ENCODE measurements at places on chromosomes 6 and 20.

- no peak for DNase-seq
Measured at GRCh38 chr6:106072501-106073090, 13.5 kb upstream of the PRDM1 start.

- DNase-seq = no peak
Measured at GRCh38 chr6:25713824-25714223, 40.7 kb upstream of the SLC17A4 start.

DNA sequence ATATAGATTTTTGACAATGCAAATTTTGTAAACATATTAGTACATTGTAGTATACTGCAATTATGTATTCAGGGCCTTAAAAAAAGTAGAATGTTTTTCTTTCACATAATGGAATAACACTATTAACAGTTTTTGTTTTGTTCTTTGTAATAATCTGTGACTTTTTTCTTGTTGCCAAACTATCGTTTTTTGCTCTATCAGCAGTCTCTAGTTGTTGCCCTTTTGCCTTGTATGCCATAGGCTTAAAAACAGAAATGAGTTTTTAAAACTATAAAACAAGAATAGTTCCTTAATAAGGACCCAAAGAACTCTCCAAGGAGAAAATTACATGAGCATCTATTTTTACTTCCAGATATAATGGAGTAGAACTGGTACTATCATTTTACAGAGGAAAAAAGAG, 29.5 kb downstream of the REPS1 start:
- no peak for DNase-seq

GRCh38 chr20:46139266-46139889, 21.3 kb downstream of the CD40 start:
- DNase-seq = no peak

DNA sequence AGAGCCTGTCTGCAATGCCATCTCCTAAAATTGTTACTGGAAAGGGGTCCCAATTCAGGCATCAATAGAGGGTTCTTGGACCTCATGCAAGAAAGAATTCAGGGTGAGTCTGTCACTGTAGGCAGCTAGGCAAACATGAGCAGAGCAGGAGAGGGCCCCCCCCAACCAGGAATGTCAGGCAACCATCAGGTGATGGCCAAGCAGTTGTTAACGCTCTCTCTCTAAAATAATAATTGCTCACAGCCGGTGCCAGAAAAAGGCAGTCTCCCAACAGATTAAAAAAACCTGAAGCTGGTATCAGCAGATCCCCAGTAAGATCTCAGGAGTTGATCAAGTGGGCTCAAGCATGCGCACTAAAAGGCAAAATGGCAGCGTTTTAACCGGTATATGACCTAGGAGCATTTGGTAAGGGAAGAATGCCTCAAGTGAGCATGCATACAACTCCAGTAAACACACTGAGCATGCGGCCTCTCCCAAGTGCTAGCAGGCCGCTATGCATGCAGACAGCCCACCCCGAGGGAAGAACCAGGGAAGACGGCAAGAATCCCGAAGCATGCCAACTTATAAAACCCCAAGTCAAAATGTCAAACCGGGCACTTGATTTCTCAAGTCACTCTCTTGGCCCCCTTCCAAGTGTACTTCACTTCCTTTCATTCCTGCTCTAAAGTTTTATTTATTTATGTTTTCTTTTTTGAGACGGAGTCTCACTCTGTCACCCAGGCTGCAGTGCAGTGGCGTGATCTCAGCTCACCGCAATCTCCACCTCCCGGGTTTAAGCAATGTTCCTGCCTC, 44.0 kb upstream of the RNGTT start:
- no peak for DNase-seq

GRCh38 chr6:47203266-47203937, 106.3 kb downstream of the TNFRSF21 start:
- no peak for DNase-seq

DNA sequence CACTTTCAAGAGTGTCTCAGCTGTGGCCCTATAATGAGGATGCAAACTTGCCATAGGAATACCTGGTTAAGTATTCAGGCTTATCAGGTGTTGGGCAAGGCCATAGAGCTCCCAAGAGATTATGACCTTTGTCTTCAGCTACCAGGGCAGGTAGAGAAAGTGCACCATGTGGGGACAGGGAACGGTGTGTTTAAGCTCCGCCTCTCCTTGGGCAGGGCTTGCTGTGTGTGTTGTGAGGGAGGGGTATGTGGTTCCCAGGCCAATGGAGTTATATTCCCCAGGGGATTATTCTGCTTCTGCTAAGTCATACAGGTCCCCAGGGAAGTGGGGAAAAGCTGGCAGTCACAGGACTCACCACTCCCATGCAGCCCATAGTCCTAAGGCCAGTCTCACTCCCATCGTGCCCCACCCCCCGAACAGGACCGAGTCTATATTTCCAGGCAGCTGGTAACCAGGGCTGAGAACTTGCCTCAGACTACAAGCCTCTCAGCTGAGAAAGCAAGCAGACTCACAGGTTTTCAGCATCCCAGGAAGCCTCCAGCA, 660.2 kb downstream of the HTR1B start:
- no peak for DNase-seq

GRCh38 chr6:166718516-166718915, 91.5 kb upstream of the RPS6KA2 start:
- no peak for DNase-seq

- DNase-seq = no peak
Measured at GRCh38 chr6:27187231-27188060, 60.1 kb upstream of the PRSS16 start.

DNA sequence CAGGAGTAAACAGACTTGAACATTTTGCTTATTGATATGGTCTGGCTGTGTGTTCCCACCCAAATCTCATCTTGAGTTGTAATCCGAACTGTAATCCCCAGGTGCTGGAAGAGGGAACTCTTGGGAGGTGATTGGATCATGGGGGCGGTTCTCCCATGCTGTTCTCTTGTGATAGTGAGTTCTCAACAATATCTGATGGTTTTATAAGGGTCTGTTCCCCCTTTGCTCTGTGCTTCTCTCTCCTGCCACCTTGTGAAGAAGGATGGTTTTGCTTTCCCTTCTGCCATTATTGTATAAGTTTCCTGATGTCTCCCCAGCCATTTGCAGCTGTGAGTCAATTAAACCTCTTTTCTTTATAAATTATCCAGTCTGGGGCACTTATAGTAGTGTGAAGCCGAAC, 40.0 kb downstream of the MYLIP start:
- peak; percentile 17 for DNase-seq

GRCh38 chr6:112752305-112752704, 405.2 kb downstream of the RFPL4B start:
- DNase-seq = peak; percentile 8

- DNase-seq = no peak
Measured at GRCh38 chr6:105485456-105485855, 82.6 kb upstream of the PREP start.

DNA sequence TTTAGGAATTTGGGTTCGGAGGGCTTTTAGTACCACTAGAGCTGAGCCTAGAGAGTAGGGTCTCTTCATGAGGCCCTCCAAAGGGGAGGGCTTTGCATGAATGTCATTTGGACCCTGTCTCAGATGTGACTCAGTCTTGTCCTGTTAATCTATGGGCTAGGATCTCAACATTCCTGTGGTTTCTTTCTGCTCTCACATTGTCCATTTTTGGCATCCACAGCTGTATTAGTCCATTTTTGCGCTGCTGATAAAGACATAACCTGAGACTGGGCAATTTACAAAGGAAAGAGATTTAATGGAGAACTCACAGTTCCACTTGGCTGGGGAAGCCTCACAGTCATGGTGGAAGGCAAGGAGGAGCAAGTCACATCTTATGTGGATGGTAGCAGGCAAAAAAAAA, 61.0 kb downstream of the CRYBG1 start:
- no peak for DNase-seq

DNA sequence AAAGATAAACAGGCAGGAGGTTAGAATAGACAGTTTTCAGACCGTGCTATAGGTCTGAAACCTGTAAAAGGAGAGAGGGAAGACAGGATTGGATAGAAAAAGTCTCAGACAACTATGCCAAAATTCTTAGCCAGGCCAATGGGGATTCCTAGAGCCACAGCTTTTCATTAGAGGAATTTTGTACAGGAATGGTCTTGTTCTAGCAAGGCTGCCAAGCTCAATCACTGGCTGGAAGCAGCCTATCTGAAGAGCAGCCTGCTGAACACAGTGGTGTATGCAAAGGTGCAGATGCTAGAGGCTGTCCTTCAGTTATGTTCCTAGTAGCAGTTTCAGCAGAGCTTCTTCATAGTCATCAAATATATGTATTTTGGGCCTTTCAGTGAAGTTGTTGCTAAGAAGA, 313.1 kb downstream of the GRIK2 start:
- no peak for DNase-seq

- DNase-seq = no peak
Measured at GRCh38 chr6:113634352-113635163, 222.6 kb upstream of the MARCKS start.

DNA sequence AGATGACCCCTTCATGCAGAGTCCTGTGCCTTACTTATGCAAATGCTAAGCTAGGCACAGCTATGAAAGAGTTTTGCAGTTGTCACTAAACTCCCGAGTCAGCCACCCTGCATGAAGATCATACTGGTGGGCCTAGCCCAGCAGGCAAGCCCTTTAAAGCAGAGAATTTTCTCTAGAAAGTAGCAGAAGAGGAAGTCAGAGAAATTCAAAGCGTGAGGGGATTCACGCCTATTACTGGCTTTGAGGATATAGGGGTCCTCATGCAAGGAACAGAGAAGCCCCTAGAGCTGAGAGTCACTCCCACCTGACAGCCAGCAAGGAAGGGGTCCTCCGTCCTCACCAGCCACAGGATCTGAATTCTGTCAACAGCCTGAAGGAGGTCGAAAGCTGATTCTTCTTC, 54.6 kb downstream of the MYB start:
- DNase-seq = no peak

- no peak for DNase-seq
Measured at GRCh38 chr20:49386848-49387580, 95.5 kb downstream of the KCNB1 start.

- DNase-seq = no peak
Measured at GRCh38 chr20:47551222-47551621, 49.5 kb downstream of the NCOA3 start.

- no peak for DNase-seq
Measured at GRCh38 chr20:61287583-61288275, 35.7 kb downstream of the CDH4 start.

- DNase-seq = no peak
Measured at GRCh38 chr6:15336900-15337560, 91.2 kb downstream of the JARID2 start.

GRCh38 chr6:62150048-62150663, 135.9 kb downstream of the KHDRBS2 start:
- no peak for DNase-seq

DNA sequence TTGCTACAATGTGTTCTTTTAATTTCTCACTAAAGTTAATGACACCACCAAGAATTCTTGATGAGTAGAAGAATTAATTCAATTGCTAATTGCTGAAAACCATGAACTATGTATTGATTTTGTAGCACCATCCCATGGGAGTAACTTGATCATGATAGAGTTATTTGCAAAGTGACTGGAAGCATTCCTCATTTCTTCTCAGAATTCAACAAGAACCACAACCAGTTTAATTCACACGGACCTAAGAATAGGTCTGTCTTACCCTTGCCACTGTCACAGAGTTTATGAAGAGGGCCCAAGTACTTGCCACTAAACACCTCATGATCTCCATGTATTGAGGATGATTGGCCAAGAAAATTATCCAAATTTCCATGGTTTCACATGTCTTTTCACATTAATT, 222.2 kb downstream of the TMEM242 start:
- DNase-seq = no peak

DNA sequence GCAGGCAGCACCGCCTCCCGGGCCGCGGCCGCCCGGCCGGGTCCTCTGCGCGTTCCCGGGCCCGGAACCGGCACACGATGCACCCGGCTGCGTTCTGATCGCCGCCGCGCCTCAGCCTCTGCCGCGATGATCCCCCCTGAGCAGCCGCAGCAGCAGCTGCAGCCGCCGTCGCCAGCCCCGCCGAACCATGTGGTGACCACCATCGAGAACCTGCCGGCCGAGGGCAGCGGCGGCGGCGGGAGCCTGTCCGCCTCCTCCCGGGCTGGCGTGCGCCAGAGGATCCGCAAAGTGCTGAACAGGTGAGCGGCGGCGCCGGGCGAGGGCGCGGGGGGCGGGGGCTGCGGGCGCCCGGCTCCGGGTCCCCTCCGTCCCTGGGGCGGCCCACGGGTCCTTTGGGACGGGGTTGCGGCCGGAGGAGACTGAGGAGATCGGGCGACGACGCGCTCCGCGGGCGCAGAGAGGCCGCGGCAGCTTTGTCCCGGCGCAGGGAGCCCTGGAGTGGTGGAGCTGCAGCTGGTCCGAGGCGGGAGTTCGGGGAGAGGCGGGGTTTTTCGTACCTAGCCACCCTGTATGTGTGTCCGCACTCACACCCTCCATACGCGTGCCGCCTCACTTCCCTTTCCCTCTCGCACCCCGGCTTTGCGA, 659 bp downstream of the SLC35F1 start:
- DNase-seq = no peak

- no peak for DNase-seq
Measured at GRCh38 chr20:39246436-39246835, 284.3 kb downstream of the DHX35 start.

DNA sequence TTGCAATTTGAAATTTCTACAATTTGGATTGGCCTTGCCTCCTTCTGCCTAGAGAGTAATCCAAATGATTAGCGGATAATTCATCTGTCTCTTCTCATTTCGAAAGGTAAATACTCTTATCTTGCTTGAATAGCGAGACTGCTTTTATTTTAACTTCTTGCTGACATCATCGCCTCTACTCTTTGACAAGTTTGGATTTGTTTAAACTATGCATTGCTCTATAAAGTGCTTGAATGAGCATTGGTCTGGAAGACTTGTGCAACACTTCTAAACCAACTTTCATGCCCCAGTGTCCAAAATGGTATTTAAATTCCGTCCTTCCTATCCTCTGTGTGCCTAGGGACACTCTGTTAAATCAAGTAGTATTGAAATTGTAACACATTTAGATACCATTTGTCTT, 384.1 kb upstream of the SLC35B3 start:
- no peak for DNase-seq

DNA sequence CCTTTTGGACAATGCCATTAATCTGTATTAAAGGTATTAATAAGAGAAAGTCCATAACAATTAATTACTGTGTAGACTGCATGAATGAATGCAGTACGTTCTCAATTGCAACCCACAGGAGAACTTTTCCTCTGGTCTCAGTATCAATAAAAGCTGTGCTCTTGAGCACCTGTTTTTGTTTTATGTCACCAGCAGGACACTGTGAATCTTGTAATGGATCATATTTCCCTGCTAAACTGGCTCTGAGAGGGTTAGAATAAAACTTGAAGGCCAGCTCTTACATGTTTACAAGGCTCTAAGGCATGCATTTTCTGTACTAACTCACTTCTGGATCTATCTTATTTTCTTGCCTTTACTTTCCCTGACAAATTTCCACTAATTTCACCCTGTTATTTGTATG, 214.3 kb upstream of the PLN start:
- DNase-seq = no peak

GRCh38 chr6:41494212-41495110, 51.7 kb upstream of the FOXP4 start:
- no peak for DNase-seq

GRCh38 chr6:44086931-44087574, 40.2 kb downstream of the MRPL14 start:
- DNase-seq = no peak

Data from KG1 (cell line).